Tongue (tissue), 3 donors: ENCODE measurements at places on chromosomes 1 and 21.
A peak's percentile ranks its signal among the peaks of the same experiment; 100 is the strongest.

DNA sequence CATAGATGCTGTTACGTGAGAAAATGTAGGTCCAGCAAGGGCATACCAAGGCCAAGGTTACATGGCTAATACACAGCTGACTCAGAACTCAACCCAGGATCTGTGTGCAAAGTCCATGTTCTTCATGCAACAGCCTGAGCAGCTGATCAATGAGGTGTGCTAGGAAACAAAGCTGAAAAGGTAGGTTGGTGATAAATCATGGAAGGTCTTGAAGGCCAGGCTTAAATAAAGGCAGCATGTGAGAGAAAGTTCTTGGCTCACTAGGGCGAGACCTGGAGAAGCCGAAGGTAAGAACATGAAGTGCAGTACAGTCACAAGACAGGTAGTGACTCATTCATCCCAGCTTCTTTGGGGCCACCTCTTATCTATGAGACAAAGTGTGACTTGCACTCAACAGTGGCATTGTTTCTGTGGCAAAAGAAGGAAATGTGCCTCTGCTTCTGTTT lies 33.4 kb downstream of the TLR5 start:
- no peak for DNase-seq

GRCh38 chr1:195941314-195941713 lies 666.9 kb downstream of the KCNT2 start:
- no peak for DNase-seq

GRCh38 chr1:3247521-3248121 lies 178.6 kb downstream of the PRDM16 start:
- no peak for DNase-seq

GRCh38 chr21:31577271-31577670 lies 82.2 kb upstream of the SOD1 start:
- DNase-seq = no peak

DNA sequence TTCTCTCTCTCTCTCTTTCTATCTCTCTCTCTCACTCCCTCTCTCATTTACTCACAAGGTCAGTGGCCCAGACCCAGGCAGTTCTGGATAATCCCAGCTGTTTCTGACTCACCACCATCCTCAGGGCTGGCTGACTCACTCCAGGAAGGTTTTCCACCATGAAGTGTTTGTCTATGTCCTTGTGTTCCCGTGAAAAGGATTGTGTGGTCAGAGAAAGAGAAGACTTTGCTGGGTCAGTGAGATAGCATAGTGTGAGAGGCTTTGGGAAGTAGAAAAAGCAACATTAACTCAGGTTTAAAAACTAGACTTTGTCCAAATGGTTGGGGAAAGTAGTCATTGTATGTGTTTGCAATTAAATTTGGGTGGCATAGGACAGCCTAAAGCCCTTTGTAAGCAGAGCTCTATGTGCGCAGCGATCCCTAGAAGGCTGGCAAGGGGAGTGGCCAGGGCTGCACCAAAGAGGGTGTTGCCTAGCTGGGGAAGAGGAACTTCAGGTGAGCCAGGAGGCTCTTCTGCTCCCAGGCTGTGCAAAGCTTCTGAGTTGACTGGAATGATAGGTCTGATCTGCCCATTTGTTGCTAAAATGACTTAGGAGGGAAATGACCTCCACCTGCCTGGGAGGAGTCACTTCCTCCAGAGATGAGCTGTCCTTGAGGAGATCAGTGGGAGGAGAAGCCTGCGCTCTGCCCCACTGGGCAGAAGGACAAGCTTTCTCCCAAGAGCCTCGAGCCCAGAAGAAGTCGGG lies 4.9 kb upstream of the CAPN2 start:
- DNase-seq = peak; percentile 76

- no peak for DNase-seq
Observed at GRCh38 chr1:185156288-185156853, 382 bp downstream of the TRMT1L start.

- DNase-seq = peak; percentile 48
Observed at GRCh38 chr21:41369105-41369919, 7.5 kb downstream of the MX2 start.

- no peak for DNase-seq
Observed at GRCh38 chr21:21205604-21206003, 207.4 kb downstream of the NCAM2 start.

DNA sequence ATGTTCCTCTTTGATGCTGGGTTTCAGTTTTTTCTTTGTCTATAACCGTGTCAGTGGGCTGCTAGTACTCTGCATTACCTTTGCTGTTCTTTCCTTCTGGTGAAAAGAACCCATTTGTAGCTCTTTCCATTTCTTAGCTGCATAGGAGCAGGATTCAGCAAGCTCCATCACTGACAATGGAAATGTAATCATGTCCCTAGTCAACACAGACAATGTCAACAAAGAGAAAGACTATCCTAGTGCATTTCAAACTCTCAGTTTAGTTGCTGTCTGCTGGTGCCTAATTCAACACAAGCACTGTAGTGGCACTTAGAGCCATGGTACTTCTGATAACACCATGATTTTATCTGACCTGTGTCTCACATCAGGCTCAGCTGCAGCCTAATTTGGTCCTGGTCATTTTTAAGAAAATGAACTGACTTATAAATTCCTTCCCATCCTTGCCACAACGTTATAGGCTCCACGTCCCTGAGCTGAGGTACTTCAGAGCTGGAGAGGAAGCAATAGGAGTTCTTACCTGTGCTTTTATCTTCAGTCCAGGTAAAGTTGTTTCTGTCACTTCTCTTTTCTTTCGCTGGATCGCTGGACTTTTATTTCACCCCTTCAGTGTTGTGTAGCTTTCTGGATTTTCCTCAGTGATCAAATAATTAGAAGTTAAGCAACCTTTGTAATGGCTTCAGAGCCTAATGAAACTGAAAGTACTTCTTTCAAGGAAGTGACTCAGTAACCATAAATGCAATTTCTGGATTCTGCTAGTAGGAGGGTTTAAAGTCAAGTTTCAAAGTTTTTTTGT lies at the start of gene GBP3:
TSS of gene GBP3 (minus strand) at position 700 of the 793 bp plus-strand sequence. CDS start 2,145 bp downstream, outside the sequence.
- peak; percentile 8 for DNase-seq

DNA sequence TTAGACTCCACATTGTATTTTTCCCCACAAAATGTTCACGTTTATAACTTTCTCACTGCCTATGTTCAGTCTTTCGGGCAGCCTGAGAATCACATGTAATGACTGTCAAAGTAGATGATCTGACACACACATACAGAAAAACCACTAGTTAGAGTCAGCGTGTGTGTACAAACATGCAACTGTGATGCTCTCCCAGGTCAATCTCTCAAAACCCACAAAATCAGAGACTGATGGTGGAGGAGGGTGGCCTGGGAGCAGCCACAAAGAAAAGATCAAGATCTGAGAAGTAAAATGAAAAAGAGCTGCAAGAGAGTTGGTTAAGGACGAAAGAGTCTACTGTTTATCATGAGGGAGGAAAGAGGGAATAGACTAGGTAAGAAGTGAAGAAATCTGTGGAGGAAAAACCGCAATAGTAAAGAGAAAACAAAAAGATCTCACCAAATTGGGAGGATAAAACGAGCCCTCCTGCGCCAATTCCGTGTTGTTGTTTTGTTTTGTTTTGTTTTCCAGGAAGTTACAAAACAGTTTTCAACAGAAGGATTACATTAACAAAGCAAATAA lies 2.3 kb downstream of the EGLN1 start:
- no peak for DNase-seq

- no peak for DNase-seq
Observed at GRCh38 chr1:209692296-209692695, 12.3 kb upstream of the HSD11B1 start.

GRCh38 chr1:8061673-8062386 lies 35.7 kb upstream of the ERRFI1 start:
- no peak for DNase-seq

DNA sequence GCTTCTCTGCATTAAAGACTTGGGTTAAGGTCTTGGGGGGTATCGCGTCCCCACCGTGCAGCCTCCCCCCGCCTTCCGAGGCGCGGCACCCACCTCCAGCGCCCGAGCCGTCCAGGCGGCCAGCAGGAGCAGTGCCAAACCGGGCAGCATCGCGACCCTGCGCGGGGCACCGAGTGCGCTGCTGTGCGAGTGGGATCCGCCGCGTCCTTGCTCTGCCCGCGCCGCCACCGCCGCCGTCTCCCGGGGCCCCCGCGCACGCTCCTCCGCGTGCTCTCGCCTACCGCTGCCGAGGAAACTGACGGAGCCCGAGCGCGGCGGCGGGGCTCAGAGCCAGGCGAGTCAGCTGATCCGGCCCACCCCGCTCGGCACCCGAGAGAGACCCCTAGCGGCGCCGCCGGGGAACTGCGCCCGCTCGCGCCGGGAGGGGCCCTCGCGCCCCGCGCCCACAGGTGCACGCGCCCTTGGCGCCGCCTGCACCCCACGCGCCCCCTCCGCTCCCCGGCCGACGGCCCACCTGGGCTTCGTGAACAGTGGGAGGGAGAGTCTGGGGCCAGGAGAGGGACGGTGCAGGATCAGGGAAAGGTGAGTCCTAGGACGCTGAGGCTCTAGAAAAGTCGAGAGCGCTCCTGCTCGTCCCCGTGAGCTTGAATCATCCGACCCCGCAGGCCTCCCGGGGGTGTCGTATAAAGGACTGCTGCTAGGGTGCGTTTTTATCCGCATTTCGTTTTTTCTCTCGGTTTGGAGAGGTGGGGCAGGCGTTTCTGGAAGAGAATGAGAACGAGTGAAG lies at the start of gene APP:
TSS of gene APP (minus strand) at position 300 of the 787 bp plus-strand sequence. CDS start at position 150, 150 bp downstream.
- DNase-seq = peak; percentile 92

- DNase-seq = no peak
Observed at GRCh38 chr1:85984636-85985035, 171.9 kb downstream of the COL24A1 start.

DNA sequence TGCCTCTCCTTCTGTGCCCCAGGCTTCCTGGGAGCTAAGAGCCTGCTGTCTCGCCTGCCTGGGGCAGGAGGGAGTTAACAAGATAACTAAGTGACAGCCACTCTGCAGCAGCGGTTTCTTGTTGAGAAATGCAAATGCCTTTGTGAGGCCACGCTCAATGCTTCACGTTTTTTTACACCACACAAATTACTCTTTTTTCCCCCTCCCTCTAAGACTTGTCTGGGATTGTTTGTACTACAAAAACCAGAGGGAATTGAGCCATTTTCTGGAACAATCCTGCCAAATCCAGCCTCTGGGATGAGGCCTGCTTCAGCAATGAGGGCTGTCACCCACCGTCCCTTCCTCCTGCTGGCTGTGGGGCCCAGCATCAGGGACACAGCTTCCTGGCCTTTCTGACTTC lies 119.6 kb downstream of the ACTL8 start:
- DNase-seq = peak; percentile 17

- no peak for DNase-seq
Observed at GRCh38 chr1:87462894-87463293, 134.2 kb downstream of the LMO4 start.

GRCh38 chr1:167935216-167936067 lies 1.0 kb upstream of the DCAF6 start:
- DNase-seq = peak; percentile 66

- peak; percentile 97 for DNase-seq
Observed at GRCh38 chr1:232630047-232630893, at the start of gene SIPA1L2. Gene SIPA1L2 (minus strand): TSS chr1:232630133. CDS start chr1:232515339, 114,794 bp downstream.

- no peak for DNase-seq
Observed at GRCh38 chr1:26031611-26032220, 10.1 kb downstream of the EXTL1 start.

DNA sequence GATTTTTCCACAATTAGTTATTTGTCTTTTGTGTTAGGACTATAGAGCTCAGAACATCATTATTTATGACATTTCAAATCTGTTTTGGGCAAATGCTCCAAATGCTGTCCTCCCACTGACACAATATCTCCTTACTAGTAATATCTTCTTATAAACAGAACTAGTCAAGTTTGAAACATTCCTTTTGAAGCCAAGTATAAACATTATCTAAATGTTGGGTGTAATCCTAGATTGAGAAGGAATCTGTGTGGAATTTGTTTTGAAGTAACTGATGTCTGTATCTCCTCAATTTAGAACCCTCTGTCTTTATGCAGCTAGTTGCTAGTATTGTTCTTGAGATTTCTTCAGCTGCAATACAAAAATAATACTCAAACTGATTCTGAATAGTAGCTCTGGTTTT lies 28.5 kb upstream of the PAXBP1 start:
- DNase-seq = no peak

DNA sequence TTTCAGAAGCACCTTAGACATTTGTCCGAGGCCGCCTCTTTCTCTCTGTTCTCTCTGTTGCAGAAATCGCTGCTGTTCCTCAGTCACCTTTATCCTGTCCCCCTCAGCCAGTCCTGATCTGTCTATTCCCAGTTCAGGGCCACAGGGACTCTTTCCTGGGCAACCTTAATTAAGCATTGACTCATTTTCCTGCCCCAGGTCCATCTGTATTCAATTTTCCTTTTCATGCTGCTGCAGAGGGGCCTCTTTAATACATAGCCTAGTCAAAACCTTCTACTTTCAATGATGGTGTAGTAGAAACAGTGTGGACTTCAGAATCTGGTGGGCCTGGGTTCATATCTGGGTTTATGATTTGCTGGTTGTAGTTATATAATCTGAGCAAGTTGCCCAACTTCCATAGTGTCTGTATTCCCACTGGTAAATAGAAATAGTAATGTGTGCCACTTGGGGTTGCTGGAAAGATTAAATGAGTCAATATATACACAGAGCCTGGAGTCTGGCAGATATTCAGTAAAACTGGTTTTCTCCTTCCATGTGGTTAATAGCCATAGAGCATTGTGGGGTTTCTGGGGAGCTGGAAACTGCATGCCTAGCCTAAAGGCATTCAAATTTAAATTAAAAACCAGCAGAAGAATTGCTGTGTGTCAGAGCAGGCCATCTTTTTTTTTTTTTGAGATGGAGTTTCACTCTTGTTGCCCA lies 4.5 kb downstream of the TRAF5 start:
- DNase-seq = no peak

GRCh38 chr1:16922466-16922865 lies 735 bp downstream of the CROCC start:
- no peak for DNase-seq

DNA sequence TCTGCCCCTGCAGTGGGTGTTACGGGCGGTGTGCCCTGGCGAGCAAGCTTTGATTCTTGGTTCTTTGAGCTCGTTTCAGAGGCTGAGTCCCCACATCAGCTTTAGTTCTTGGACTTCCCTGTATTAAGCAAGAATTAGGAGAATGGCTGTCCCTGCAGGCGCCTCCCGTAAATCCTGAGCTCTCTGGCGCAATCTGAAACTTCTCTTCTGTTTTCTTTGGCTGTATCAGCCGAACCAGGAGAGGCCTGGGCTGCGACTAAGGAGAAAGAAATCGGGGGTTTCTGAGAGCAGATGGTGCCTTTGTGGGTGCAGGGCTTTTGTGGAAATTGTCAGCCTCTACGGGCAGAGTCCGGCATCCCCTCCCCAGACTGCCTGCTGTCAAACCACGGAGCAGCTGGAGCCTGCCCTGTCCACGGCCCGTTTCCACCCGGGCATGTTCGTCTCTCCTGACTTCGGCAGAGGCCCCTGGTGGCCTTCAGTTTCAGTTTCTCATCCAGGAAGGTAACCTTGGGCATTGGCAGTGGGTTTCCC lies 17.9 kb downstream of the CSTB start:
- DNase-seq = peak; percentile 77
